Stimulated activated CD8-positive, alpha-beta memory T cell treated with anti-CD3 and anti-CD28 coated beads, Interleukin-4, amount 100 ng/mL, for 4 hours (primary cell): ENCODE measurements at places on chromosomes 3 and 15.

DNA sequence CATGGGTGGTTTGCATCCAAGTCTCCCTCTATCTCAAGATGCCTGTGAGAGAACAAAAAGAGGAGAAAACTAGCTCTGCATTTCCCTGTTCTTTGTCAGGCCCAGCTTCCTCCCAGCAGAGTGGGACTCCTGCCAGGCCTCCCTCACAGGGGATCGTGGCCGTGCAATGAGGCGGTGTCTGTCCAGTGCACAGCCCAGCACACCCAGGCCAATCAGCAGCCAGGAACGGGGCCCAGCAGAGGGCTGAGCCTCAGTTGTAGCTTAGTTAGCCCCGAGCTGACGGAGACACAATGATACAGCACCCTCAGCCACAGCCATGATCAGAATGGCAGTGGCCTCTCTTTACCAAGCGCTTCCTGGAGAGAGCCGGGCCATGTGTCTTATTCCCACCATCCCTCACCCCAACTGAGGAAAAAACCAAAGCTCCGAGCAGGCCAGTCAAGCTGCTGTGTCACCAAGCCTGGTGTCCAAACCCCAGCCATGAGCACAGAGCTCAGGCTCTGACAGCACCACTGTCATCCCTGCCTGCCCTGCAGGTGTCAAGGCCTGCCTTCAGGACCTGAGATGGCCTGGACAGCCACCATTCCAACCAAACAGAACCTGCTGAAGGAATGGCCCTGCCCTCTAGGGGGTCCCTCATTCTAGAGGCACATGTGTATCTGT is 71.1 kb downstream of the DNAJB8 start:
- no peak for DNase-seq

- DNase-seq = no peak
These were observed 63.8 kb downstream of the AKAP13 start for GRCh38 chr15:85444122-85444745.

DNA sequence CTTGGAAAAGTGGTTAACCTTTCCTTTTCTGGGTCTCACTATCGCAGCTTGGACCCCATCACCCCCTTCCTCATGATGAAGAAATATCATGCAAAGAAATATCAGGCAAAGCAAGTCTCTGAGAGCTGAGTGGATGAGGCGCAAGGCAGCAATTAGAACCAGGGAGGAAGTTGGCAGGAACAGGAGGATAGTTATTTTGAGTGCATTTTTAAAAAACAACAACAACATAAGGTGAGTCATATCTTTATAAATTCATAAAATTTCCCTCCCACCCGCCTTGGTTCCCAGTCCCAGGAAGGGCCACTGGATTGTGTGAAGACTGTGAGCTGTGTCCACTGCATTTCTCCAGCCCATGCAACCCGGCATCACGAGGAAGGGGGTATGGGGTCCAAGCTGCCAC is 316.9 kb upstream of the TLE3 start:
- no peak for DNase-seq

- DNase-seq = no peak
These were observed 13.5 kb downstream of the TBC1D2B start for GRCh38 chr15:78063970-78064385.

DNA sequence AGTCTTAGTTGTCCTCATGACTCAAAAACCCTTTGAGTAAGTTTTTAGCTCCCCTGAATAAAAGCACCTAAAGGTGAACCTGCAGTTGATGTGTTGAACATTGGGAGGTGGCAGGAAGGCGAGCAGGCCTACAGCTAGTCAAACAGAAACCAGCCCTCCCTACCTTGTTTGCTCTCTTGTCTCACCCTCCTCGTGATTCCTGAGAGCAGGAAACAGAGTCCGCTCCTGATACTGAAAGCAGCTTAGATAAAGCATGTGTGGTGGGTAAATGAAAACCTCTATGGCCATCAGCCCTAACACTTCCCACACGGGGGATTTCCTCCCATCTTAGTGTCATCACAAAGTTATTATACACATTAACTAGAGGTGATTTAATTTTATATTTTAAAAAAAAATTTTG is 21.8 kb upstream of the CLDN18 start:
- no peak for DNase-seq

DNA sequence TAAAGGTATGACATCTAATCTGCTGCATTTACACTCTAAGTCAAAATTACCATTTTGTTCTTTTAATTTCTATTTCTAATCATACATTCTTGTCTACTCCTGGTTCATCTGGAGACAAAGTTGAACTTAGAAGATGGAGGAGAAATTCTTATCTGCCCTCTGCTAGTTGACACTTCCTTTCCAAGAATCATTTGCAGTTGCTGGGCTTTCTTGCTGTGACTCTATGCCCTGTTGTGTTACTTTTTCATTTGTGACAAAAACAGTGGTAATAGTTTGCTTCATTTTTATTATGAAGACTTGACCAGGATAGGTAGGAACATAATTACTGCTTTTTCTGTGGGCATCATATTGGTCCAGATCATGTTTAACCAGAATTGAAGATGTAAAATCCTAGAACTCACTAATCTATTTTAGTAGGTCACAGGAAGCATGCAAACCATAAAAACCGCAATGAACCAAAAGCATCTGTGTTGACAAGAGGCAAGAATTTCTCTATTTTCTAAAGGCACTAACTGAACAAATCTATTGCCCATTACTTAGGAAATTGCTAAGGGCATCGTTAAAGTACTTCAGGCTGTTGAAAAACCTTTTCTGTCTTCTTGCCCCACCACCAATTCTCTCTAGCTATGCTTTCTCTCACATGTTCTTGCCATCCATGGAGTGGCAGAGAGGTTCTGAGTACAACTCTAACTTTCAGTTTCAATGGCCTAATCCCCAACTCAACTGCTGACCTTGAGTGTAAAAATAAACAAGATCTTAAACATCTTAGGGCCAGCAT is 4.2 kb upstream of the CCR2 start:
- DNase-seq = no peak

DNA sequence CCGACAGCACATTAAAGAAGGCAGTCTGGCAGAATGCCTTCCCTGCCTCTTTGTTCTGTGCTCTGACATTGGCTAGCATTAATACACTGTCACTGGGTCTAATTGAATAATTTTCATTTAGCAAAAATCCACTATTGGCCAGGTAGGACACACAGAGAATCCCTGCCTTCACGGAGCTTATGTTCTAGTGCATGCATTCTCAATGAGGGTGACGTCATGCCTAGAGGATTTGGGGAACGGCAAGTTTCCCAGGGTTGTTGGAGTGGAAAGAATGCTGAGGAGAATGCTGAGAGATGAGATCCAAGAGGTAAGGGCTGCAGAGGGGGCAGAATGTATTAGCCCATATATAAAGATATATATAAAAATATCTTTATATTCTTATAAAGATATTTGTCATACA is 284.7 kb downstream of the ERC2 start:
- no peak for DNase-seq

DNA sequence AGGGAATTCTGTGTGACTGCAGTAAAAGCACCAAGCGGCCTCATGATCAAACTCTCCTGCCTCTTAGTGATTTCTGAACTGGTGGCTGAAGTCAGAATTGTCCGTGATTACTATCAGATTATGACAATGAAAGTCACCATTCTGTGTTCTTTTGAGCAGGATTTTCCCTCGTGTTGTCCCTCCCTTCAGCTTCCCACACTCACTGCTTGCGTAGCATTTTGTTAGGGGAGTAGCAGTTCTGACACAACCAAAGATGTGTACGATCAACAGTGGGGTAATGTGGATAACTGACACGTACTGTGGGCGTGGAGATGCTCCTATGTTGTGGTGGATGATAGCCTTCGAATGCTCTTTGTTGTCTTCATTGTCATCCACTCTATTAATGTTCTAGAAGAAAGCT is 67.8 kb upstream of the ICE2 start:
- DNase-seq = no peak

GRCh38 chr15:76815421-76815820 is 89.7 kb downstream of the SCAPER start:
- DNase-seq = no peak

DNA sequence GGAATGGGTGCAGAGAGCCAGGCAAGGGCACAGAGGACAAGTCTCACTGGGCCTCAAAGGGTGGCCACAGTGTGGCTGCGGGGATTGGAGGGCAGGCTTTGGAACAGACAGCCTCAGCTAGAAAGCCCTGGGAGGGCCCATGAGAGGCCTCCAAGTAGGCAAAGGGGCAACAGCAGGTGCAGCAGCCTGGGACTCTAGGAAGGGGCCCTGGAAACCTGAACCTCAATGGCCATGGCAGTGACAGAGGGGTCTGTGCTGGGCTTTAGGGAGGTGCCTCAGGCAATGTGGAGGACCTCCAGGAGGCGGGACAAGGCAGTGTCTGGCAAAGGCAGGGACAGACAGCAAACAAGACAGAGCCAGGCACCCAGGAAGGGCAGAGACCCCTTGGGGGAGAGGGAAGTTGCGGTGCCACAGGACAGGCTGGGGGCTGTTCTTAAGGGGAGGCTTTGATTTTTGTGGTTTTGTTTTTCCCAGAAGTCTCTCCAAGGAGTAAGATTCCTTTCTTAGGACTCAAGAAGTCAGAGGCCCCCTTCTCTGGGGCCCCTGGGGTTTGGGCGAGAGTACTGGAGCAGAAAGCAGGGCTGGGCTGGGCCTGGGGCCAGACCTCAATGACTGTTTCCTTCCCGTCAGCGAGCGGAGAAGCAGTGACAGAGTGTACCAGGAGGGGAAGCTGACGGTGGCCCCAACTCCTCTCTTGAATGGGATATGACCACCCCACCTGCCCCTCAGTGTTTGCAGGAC is 9.7 kb downstream of the STOML1 start:
- no peak for DNase-seq

- no peak for DNase-seq
These were observed at the start of gene LARP6 for GRCh38 chr15:70853973-70854665. Gene LARP6, minus strand, starts transcription at chr15:70854157. Its CDS starts 69 bp downstream, at chr15:70854088.

DNA sequence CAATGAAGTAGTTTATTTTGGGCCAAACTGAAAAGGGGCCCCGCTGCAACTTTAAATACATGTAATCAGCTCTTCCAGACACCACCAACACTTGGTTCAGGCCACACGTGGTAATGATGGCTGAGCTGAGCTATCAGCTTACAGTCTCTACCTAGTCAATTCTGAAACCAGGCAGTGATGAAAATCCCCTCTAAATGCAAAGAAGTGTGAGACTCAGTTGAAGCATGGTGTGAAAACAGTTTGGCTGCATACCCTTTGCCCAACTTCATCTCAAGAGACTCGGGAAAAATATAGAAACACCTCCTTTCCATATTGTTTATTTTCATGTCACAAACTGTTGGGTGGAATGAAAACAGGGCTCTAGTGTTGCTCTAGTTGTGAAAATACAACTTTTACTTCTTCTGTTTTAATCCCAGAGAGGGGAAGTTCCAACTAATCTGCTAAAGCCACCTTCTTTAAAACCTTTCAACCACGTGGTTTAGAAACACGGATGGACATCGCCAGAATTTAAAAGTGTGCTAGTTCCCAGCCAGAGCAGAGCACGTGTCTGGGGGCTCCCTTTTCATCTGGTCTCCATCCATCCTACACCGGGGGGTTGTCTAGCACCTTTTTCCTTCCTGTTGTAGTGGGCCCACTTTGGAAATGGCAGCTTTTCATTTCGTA is 229.1 kb downstream of the EPHB1 start:
- DNase-seq = no peak

- no peak for DNase-seq
These were observed 159.8 kb downstream of the ERC2 start for GRCh38 chr3:56308471-56308870.

- DNase-seq = no peak
These were observed 826 bp downstream of the LRRC58 start for GRCh38 chr3:120348065-120348990.

- DNase-seq = no peak
These were observed 646.6 kb downstream of the OTOL1 start for GRCh38 chr3:162143180-162143579.

- no peak for DNase-seq
These were observed 101.7 kb downstream of the NR1I2 start for GRCh38 chr3:119883461-119884160.

DNA sequence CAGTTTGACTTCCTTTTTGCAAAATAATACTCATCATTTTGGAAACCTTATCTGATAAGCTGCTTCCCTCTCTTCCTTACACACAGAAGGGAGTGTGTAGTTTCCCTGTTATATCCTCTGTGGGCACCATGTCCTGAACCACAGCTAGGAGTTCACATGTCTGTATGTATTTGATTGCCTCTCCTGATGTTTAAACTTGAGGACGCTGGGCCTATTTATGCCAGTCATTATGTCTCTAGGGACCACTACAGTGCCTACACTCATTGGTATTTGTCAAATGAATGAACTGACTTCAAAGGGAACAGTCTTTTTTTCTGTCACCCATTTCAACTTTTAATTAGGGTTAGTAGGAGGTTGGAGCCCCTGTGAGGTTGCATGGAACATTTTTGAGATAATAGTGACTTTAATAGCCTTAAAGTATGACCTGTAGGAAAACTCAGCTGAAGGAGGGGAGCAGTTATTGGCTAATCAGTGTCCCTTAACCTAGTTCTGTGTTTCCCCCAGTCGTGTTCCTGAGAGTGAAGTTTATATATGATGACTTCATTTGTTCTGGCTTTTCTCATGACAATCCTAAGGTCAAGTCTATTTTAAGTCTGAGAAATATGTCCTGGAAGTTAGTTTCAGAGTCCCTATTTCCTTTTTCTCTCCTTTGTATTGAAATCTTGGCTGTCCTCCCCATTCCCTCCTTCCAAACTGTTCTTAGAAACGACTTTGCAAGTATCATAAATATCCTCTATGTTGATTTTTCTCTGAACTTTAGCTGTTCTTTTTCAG is 28.9 kb downstream of the PDE8A start:
- DNase-seq = no peak

DNA sequence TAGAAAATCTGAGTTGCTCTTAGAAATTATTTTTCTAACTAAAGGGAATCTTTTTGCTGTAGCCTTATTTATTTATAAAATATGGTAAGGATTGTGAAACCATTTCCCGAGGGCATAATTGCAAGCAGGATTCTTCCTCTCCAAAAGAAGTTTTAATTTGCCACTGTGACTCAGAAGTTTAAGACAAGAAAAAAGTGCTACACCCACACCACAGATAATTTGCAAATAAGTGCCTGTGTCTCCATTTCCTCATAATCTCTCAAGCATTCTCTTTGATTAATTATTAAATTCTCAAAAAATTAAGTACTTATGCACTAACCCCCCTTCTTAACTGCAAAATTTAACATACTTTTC is 43.6 kb downstream of the RASA2 start:
- no peak for DNase-seq

GRCh38 chr3:158722108-158722507 is 10.1 kb downstream of the RARRES1 start:
- DNase-seq = no peak

GRCh38 chr3:69385723-69386555 is at the start of gene FRMD4B:
Gene FRMD4B, minus strand, starts transcription at chr3:69386088. Its CDS starts 99 bp downstream, at chr3:69385989.
- no peak for DNase-seq

DNA sequence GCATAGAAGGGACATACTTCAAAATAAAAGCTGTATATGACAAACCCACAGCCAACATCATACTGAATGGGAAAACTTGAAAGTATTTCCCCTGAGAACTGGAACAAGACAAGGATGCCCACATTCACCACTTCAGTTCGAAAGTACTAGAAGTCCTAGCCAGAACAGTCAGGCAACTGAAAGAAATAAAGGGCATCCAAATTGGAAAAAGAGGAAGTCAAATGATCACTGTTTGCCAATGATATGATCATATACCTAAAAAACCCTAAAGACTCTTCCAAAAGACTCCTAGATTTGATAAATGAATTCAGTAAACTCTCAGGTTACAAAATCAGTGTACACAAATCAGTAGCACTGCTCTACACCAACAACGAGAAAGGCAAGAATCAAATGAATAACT is 40.7 kb downstream of the SLC49A4 start:
- DNase-seq = no peak

GRCh38 chr15:84911879-84912660 is 27.6 kb downstream of the SLC28A1 start:
- DNase-seq = no peak
